T-helper 17 cell (primary cell): ENCODE measurements at places on chromosomes 13 and 19. TPM values are rescaled to one million over a fixed set of nuclear protein-coding genes. Genes with fewer than 3 reads are reported as not detected.

Gene CCDC169
- total RNA-seq, result not detected

Gene ANO8
- 15.9 TPM for total RNA-seq

Gene PLVAP
- total RNA-seq, result not detected

Gene RELB
- 128 TPM for total RNA-seq

Gene PCDH20
- 0.21 TPM for total RNA-seq

Gene NECTIN2
- total RNA-seq, result 5.2 TPM

DNA sequence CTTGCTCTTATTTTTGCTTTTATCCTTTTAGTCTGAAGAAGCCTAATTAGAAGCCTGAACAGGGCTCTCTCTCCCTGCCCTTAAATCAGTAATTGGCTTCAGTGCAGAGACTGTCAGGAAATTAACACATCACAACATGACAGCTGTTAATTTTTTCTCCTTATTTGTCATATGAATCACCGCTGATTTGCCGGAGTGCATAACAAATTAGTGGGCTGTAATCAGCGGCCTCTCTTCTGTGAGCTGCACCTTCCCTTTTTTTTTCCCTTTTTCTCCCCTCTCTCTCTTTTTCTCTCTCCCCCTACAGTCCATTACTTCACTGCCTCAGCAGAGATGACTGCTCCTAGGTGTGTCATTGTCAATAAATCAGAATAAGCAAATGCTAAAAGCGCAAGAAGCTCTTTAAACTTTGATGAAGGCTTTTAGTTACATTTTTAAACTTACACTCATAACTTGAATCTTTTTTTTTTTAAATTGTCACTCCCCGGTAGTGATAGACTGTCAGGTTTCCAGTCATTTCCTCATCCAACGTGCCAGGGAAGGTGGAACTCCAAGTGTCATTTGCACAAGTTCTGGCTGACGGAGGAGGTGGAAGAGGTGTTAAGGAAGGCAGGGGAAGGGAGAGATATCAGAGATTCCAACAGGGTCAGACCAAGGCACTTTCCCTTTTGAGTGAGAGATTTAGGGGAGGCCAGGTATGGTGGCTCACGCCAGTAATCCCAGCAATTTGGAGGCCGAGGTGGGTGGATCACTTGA lies 197.1 kb upstream of the TSHZ3 start:
- no peak overlapping the region for H3K27ac ChIP-seq
- no peaks in the 10 kb centered on the region for H3K36me3 ChIP-seq
- H3K27me3 ChIP-seq, result no peaks in the 10 kb centered on the region
- no peak overlapping the region for H3K4me3 ChIP-seq
- no peaks in the 10 kb centered on the region for H3K4me1 ChIP-seq
- no peak for DNase-seq

DNA sequence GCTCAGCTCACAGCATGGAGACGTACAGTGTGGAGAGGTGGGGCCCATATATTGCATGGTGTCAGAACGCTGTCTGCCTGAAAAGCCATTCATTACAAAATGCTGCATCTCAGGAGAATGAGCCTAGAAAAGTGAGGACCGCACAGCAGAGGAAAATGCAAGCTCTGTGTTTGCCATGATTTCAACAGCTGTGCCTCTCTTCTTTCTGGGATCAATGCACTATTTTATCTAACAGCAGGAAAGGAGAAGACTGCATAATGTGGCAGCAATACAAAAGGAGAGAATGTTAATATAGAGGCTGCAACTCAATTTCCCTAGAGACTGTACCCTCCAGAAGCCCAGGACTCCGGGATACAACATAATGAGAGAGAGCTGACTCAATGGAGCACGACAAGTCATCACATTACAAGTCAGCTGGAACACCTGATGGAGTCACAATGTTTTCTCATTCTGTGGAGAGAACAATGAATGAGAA lies 368.0 kb downstream of the FGF14 start:
- peaks cover 1% of the 10 kb centered on the region for H3K27me3 ChIP-seq
- no peak overlapping the region for H3K4me3 ChIP-seq
- H3K36me3 ChIP-seq, result no peaks in the 10 kb centered on the region
- no peak overlapping the region for H3K27ac ChIP-seq

- H3K4me3 ChIP-seq, result no peak overlapping the region
- H3K36me3 ChIP-seq, result no peaks in the 10 kb centered on the region
- H3K27ac ChIP-seq, result no peak overlapping the region
- no peaks in the 10 kb centered on the region for H3K4me1 ChIP-seq
- DNase-seq, result no peak
- H3K27me3 ChIP-seq, result no peaks in the 10 kb centered on the region
Measured at GRCh38 chr13:37984357-37984756, 114.8 kb upstream of the TRPC4 start.

- peak overlapping the region; percentile 88 for H3K4me3 ChIP-seq
- peaks cover 29% of the 10 kb centered on the region for H3K4me1 ChIP-seq
- H3K36me3 ChIP-seq, result peaks cover 10% of the 10 kb centered on the region
- no peak for DNase-seq
Measured at GRCh38 chr19:8608941-8609278, 1.6 kb downstream of the ADAMTS10 start.

- peaks cover under 1% of the 10 kb centered on the region for H3K4me1 ChIP-seq
- no peak for DNase-seq
- H3K36me3 ChIP-seq, result no peaks in the 10 kb centered on the region
- no peak overlapping the region for H3K27ac ChIP-seq
- no peak overlapping the region for H3K4me3 ChIP-seq
Measured at GRCh38 chr13:40082639-40083038, 427.2 kb downstream of the COG6 start.

- peak overlapping the region; percentile 55 for H3K27ac ChIP-seq
- no peaks in the 10 kb centered on the region for H3K36me3 ChIP-seq
- no peak overlapping the region for H3K4me3 ChIP-seq
- H3K27me3 ChIP-seq, result peaks cover 17% of the 10 kb centered on the region
Measured at GRCh38 chr13:27182844-27183497, 11.4 kb upstream of the USP12 start.

DNA sequence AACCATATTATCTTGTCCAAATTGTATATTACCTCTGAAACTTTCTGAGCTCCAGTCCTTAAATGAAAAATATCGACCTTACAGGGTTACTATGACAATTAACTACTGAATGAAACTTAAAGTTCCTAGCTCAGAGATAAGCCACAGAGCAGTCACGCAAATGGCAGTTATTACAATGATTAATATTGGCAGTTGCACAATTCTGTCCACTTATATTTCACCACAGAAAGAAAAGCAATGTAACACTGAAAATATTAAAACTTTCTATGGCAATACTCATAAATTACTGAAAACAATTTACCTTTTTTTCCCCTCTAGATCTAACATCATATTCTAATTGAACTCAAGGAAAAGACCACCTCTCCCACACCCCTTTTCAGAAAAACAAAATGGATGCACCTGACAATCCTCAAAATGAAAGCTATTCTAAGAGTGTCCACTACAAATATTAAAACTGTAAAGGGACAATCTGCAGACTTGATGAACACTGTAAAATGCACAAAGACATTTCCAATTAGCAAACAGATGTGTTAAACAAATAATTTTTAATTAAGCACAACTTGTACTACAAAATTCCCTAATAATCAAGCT lies 14.6 kb downstream of the LNX2 start:
- no peaks in the 10 kb centered on the region for H3K27me3 ChIP-seq
- no peak overlapping the region for H3K4me3 ChIP-seq
- peaks cover 30% of the 10 kb centered on the region for H3K4me1 ChIP-seq

DNA sequence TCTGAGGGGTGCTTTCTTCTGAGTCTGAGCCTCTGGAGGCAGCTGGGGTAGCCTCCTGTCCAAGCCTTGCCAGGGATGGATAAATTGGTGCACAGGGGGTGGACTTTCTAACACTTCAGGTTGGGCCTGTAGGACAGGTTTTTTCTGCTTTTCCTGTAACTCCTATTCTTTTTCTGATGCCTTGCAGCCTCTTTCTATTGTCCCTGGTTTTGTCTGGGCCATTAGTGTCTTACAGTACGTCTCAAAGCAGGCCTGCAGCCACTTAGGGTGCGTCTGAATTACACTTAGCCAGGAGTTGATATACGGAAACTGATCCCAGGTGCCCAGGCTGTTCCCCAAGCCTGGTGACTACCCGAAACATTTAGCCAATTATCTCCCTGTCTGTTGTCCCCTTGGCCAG lies 213.3 kb upstream of the HTR2A start:
- H3K27me3 ChIP-seq, result no peaks in the 10 kb centered on the region
- no peak overlapping the region for H3K4me3 ChIP-seq
- H3K4me1 ChIP-seq, result no peaks in the 10 kb centered on the region
- DNase-seq, result no peak
- H3K36me3 ChIP-seq, result no peaks in the 10 kb centered on the region

- H3K36me3 ChIP-seq, result peaks cover 4% of the 10 kb centered on the region
- no peak overlapping the region for H3K27ac ChIP-seq
- peaks cover 56% of the 10 kb centered on the region for H3K27me3 ChIP-seq
- DNase-seq, result no peak
- peaks cover 2% of the 10 kb centered on the region for H3K4me1 ChIP-seq
Measured at GRCh38 chr19:29535214-29535831, 9.5 kb downstream of the VSTM2B start.

GRCh38 chr13:112772929-112773328 lies 83.1 kb downstream of the ATP11A start:
- H3K4me3 ChIP-seq, result no peak overlapping the region
- peaks cover 23% of the 10 kb centered on the region for H3K4me1 ChIP-seq
- no peaks in the 10 kb centered on the region for H3K27me3 ChIP-seq
- H3K36me3 ChIP-seq, result no peaks in the 10 kb centered on the region
- DNase-seq, result no peak
- H3K27ac ChIP-seq, result no peak overlapping the region
